ENCODE measurements at places on chromosomes 3 and 15.

DNA sequence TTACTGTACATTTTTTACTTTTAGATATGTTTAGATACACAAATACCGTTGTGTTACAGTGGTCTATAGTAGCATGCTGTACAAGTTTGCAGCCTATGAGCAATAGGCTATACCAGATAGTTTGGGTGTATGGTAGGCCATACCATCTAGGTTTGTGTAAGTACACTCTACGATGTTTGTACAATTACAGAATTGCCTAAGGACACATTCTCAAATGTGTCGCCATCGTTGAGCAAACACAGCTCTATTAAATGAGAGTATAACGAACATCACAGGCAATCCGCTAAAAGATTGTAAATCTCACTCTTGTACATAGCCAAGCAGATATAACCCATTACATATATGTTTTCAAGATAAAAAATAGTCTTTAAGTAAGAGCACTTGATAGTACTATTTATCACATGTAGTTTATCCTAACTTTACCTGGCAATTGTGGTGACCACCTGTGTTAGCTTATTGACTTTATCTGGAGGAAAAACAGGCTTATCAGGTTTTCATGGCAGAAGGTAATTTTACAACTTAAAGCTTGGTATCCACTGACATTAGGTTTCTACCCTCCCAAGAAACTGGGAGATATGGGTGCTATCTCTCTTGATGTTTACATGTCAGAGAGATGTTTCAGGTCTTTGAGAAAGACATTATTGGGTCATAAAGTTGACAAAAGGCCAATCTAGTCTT, 898.7 kb downstream of the NSUN3 start:
- no peak for DNase-seq

DNA sequence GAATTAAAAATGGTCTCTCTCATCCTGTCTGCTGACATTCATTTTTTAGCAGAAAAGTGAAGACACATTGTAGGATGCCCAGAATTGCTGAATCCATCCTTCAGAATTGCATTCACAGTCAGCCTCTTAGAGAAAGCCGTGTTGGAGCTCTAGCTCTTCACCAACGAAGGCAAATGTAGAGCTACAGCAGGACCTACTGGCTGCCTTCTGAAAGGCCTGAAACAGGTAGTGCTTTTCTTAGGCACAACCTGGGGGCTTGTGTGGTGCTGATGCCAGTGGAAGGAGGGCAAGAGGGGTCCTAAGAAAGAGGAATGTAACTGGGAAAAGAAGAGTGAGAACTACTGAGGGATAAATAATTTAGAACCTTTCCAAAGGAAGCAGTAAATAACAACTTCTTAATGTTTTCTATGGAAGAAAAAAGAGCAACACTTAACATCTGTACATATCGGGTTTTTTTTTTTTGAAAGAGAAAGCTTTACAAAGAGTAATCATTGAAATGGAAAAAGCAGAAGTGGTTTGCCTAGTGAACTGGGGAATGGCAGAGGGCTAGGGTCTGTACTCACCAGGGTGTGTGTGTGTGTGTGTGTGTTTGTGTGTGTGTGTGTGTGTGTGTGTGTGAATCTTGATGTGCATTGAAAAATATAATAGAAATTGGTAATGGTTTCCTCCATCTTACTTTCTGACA, 297.8 kb downstream of the SATB1 start:
- no peak for DNase-seq

DNA sequence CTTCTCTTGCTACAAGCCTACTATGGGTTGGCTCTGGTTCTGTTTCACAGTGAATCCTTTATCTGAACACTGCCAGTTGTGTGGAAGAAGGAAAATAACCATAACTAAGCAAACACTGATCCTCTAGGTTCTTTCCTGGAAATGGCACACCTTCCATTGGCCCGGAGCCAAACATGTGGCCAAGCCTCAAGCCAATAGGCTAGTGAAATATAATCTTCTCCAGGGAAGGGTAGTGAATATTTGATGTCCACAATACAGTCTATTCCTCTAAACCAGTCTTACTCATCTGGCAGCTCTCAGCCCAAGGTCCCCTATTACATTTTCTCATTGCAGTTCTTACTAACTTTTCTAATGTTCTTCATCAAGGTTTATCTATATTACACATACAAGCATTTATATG, 921.3 kb downstream of the TUSC7 start:
- no peak for DNase-seq

- peak; percentile 53 for DNase-seq
Observed at GRCh38 chr3:13879946-13880810, at the start of gene WNT7A. TSS of gene WNT7A (minus strand) at chr3:13880071. CDS start at chr3:13879816, 255 bp downstream.

DNA sequence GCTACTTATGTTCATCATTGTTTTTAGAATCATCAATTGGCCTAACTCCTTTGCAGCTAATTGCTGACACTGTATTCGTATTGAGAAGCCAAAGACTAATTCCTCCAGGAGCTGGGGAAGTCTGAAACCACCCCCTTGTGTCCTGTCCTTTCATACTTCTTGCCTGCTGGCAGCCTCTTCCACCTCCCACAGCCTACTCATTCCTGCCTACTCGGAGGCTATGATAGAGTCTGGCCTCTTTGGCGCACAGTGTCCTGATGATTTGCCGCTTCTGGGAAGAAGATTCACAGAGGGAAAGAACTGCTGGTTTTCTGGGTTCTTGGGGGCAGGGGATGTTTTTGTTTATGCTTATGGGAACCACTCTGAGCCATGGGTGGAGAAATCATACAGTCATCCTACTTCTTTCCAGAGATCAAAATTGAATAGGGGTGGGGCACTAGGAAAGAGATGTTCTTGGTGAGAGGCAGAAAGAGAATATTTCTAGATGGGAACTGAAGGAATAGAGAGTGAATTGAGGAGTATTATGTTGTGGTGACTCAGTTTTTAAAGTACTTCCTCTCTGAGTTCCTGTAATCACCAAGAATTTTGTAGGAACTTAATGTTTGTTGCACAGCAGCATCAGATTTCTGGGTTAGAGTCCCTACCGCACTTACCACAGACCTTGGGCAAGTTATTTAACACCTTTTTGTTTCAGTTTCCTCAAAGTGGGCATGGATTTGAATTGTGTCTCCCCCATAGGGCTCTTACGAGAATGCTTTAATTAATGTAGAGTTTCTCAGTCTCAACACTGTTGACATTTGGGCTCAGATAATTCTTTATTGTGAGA, 22.1 kb upstream of the SCAANT1 start:
- no peak for DNase-seq

GRCh38 chr3:30553641-30554316, 52.6 kb upstream of the TGFBR2 start:
- no peak for DNase-seq

GRCh38 chr3:38382506-38383080, 36.0 kb downstream of the XYLB start:
- DNase-seq: peak; percentile 2

- no peak for DNase-seq
Observed at GRCh38 chr15:24865303-24865702, 89.5 kb upstream of the SNRPN start.

- DNase-seq: no peak
Observed at GRCh38 chr15:77627067-77627466, 5.6 kb downstream of the LINGO1 start.

- no peak for DNase-seq
Observed at GRCh38 chr15:48565560-48566482, 79.7 kb downstream of the FBN1 start.

GRCh38 chr15:81011593-81011992, 10.9 kb downstream of the TLNRD1 start:
- DNase-seq: no peak

DNA sequence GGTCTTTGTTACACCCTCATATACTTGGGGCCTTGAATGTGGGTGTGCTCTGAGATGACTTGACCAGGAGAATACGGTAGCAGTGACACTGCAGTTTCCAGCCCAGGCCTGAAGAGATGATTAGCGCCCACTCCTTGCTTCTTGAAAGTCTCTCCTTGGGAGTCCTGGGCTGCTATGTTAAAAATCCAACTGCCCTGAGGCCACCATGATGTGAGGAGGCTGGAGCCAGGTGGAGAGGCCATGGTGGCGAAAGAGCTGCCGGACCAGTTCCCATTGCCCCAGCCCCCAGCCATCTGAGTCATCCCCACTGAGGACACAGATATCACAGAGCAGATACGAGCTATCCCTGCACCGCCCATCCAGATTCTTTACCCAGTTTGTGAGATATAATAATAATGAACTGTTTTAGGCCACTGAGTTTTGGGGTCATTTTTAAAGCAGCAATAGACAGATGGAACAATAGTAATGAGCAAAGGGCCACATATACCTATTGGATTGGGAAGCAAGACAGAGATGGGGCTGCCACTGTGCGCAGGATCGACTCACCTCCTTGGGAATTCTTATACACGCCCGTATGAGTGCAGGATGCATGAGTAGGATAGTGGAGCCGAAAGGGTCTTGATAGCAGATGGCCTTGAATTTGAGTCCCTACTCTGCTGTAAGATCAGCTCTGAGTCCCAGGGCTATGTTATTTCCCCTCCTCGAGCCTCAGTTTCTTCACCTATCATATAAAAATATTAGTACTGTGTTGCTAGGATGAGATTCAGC, 12.1 kb upstream of the GATA2 start:
- DNase-seq: peak; percentile 56

GRCh38 chr15:79035111-79035601, 55.4 kb downstream of the RASGRF1 start:
- DNase-seq: no peak

- DNase-seq: no peak
Observed at GRCh38 chr3:195210266-195210973, 60.5 kb downstream of the XXYLT1 start.

DNA sequence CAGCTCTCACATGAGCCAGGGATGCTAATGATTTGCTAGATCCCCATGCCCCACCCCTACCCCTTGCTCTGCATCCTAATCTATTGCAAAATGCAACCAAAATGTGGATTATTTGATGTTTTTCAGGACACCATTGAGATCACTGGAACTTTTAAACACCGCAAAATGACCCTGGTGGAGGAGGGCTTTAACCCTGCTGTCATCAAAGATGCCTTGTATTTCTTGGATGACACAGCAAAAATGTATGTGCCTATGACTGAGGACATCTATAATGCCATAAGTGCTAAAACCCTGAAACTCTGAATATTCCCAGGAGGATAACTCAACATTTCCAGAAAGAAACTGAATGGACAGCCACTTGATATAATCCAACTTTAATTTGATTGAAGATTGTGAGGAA, 29.7 kb downstream of the HDC start:
- DNase-seq: no peak

DNA sequence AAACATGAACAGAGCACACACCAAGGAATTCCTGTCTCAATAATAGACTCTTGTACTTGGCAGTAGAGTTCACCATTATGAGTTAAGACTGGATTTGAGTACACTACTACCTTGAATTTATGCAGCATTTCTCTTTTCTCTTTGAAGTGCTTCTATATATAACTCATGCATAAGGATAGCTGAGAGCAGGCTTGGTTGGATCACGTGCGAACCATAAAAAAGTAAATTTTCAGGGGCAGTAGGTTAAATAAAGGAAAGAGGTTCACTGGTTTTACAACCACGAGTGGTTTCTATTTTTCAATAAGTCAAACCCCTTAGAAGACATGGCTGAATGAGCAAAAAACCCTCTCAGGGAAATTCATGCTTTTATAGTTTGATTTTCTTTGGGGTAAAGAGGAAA, 28.6 kb upstream of the PDZRN3 start:
- no peak for DNase-seq

- DNase-seq: no peak
Observed at GRCh38 chr3:72630969-72631344, 217.3 kb downstream of the SHQ1 start.

- DNase-seq: no peak
Observed at GRCh38 chr3:124149081-124149480, 157.2 kb upstream of the ROPN1 start.

DNA sequence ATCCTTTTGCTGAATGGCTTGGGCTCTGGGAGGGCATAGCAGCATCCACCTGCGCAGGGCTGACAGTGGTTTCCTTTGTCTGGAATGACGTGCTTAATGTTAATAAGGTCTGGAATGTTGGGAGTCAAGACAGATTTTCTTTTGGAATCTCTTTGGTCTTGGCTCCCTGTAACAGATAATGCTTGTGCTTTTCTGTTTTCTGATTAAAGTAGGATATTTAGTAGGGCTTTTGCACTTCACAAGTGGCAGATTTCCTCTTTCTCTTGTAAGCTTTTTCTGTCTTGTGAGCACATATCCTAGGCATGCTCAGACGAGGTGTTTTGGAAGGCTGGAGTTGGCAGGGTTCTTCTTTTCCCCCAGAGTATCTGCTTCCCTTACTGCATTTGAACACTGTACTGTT, 189.6 kb downstream of the GHSR start:
- DNase-seq: no peak

DNA sequence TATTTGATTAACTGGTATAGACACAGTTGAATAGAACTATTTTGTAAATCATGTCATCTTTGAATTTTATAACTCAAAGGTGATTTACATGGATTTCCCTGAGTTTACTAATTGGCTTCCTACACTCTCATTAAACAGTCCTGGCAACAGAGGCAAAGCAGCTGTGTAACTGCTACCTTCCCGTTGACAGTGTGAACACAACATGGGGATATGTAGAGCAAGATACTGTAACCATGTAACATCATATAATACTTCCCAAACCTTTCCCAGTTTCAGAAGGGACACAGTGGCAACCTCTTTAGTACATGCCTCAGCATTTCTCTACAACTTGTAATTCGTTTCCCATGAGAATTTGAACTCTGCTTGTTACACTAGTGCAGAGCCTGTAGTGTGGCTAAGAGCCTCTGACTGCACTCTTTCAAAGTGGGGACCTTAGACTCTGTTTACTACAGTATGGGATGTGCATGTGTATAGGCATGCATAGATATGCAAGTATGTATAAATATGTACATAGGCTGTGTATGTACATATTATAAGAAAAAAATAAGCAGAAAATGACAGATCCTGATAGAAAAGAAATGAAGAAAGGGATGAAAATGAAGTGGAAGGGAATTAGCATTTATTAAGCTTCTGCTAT, 299.3 kb downstream of the SLC9A9 start:
- DNase-seq: no peak

- DNase-seq: no peak
Observed at GRCh38 chr15:84647726-84648125, 6.4 kb downstream of the WDR73 start.

GRCh38 chr15:44537735-44538240, 841 bp downstream of the EIF3J start:
- no peak for DNase-seq

GRCh38 chr15:79430901-79431635, 1.1 kb upstream of the MINAR1 start:
- DNase-seq: no peak

DNA sequence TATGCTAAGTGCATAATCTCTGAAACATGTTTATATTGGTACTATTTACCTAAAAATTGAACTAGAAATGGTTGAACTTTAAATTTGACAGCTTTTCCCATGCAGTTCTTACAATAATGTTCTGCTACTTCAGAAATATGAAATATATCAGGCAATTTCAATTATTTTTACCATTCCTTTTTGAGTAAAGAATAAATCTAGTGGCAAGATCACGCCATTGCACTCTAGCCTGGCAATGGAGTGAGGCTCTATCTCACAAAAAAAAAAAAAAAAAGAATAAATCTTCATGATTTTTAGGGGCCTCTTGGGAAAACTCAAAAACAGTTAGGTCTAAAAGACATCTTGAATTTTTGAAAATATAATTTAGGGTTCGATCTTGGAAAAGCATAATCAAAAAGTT, 10.6 kb upstream of the DNAAF4 start:
- DNase-seq: no peak

- no peak for DNase-seq
Observed at GRCh38 chr3:138942271-138942670, 4.7 kb downstream of the FOXL2 start.

GRCh38 chr3:160665784-160666526, 11.0 kb upstream of the ARL14 start:
- no peak for DNase-seq

GRCh38 chr3:136982033-136982432, 24.2 kb downstream of the IL20RB start:
- no peak for DNase-seq

- DNase-seq: no peak
Observed at GRCh38 chr3:27675287-27675686, 46.8 kb downstream of the EOMES start.

All from coronary artery (tissue), 2 donors.